ENCODE measurements at places on chromosomes 6 and 20.
A peak's percentile ranks its signal among the peaks of the same experiment; 100 is the strongest.

DNA sequence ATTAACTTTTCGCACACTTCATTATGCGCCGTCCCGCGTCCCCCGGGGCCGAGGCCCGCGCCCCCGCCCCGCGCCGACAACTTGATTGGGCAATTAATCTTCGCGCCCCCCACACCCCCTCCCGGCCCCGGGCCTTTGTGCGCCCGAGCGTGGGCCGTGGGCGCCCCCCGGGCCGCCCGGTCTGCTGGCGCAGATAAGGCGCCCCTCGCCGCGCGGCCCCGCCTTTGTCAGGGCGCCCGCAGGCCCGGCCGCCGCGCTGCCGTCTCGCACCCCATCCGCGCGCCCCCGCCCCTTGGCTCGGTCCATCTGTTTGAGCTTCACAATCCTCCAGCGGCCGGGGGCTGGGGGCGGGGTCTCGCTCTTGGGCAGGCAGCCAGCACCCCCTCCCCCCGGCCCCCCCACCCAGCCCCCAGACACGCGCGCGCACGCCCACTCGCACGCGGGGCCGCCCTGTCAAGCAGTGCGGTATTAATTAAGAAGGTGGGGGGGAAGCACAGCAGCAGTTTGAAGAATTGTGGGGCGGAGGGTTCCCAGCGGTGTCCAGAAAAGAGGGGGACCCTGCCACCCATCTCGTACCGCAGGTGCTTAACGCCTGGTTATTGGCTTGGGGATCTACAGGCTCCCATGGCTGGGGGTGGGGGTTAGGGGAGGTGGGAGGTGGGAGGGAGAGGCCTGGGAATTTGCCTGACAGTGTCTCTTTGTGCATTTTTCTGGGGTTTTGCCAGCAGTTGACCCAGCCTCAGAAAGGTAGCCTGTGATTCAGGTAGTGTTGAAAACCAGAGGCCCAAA, 34.6 kb upstream of the SCRT2 start:
- no peak overlapping the region for H3K4me3 ChIP-seq
- H3K27ac ChIP-seq, result no peak overlapping the region
- H3K27me3 ChIP-seq, result peaks cover 8% of the 10 kb centered on the region
- no peaks in the 10 kb centered on the region for H3K36me3 ChIP-seq
- no peak for DNase-seq

DNA sequence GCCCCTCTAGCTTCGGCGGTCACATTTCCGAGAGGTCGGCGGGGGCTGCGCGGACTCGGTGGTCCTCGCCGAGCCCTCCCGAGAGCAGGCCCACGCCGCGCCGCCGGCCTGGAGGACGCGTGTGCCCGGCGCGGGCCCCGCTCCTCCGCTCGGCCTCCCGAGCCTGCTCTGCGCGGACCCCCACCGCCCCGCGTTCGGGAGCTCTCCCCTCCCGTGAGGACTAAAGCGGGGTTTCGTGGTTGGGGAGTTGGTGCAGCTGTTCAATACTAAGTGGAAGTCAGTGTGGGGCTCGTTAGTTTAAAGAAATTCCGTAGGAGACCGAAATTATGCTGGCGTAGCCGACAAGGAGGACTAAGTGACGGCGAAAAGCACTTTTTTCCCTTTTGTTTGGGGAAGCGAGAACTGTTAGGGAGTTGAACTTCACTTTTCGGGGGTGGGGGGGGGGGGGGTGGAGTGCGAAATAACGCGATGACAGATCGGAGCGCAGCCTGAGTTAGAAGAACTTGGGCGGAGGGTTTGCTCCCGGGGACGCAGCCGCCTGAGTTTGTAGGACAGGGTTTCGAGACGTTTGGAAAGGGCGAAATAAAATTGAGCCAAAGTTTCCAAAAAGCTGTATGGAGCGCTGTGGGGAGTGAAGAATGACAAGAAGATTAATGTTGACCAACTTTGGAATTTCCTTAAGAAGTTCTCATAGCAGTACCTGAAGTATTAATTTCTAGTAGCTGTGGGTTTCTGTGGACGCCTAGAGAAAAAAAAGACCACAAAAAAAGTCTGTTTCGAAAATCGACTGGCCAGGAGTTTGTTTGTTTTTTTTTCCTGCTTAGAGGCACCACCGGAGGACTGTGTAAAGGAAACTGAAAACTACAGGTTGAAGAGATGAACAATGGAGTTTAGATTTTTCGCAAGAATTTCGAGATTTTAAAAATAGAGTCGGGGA, 1.4 kb downstream of the QKI start:
- peak; percentile 66 for DNase-seq
- peak overlapping the region; percentile 83 for H3K27ac ChIP-seq
- H3K36me3 ChIP-seq, result no peaks in the 10 kb centered on the region
- peak overlapping the region; percentile 95 for H3K4me3 ChIP-seq
- H3K4me1 ChIP-seq, result peaks cover 3% of the 10 kb centered on the region

GRCh38 chr6:166341464-166341863, 881 bp downstream of the SFT2D1 start:
- DNase-seq, result no peak
- H3K27ac ChIP-seq, result peak overlapping the region; percentile 96
- no peaks in the 10 kb centered on the region for H3K36me3 ChIP-seq
- H3K4me1 ChIP-seq, result peaks cover 2% of the 10 kb centered on the region
- no peaks in the 10 kb centered on the region for H3K27me3 ChIP-seq

- H3K4me3 ChIP-seq, result no peak overlapping the region
- no peaks in the 10 kb centered on the region for H3K4me1 ChIP-seq
- no peaks in the 10 kb centered on the region for H3K36me3 ChIP-seq
- peak; percentile 15 for DNase-seq
Measured at GRCh38 chr6:46062312-46062711, 46.7 kb upstream of the CLIC5 start.

GRCh38 chr6:109984410-109984809, 6.3 kb downstream of the GPR6 start:
- no peaks in the 10 kb centered on the region for H3K36me3 ChIP-seq
- H3K4me3 ChIP-seq, result no peak overlapping the region
- no peak for DNase-seq

DNA sequence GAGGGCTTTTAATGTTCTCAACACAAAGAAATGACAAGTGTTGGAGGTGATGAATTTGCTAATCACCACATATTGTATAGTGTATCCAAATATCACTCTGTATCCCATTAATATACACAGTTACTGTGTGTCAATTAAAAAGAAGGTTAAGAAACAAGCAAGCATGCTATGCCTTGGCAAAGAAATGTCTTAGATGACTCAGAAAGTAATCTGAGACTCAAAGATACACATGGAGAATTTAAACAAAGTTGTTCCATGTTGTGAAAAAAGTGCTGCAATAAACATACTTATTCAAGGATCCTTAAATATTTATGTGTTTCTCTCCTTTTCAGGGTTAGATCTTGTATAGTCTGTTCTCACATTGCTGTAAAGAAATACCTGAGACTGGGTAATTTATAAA, 300.9 kb downstream of the DHX35 start:
- no peaks in the 10 kb centered on the region for H3K27me3 ChIP-seq
- no peaks in the 10 kb centered on the region for H3K4me1 ChIP-seq
- H3K27ac ChIP-seq, result no peak overlapping the region
- peak; percentile 45 for DNase-seq
- no peak overlapping the region for H3K4me3 ChIP-seq
- H3K36me3 ChIP-seq, result no peaks in the 10 kb centered on the region

Measured in fibroblast of lung (primary cell).